ENCODE measurements at places on chromosomes 1 and 21.

DNA sequence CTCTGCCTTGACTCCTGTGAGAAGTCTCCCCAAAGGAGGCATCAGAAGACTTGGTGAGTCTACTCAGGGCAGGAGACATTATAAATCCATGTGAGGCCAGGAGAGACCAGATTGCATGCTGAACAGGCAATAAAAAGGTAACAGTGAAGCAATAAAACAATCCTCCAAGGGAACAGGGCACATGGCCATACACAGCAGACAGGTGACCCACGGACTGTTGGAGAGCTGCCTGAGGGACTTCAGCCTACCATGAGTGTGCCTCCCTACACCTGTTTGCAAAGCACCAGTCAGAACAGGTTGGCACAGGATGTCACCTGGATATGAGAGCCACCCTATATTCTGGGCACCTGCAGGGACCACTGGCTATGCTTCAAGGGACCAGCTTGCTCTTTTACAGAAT, 67.6 kb downstream of the MAB21L3 start:
- no peak for DNase-seq

DNA sequence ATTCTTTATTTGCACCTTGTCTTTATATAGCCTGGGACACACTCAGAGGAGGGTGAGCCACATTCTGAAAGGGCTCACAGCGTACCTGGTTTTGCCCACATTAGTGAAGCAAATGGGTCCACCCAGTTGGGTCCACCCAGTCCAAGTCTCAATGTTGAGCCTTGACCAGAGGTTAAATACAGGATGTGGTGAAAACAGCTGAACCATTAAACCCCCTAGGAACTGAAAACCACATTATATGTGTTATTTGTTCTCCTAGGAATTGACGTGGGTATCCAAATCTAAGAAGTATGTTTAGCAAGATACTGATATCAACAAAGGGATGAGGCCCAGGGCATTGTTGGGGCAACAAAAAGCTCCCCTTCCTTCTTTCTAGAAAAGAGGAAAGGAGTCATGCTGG, 83.8 kb downstream of the SETD4 start:
- no peak for DNase-seq

- DNase-seq = no peak
Observed at GRCh38 chr1:66294707-66295370, 239.1 kb upstream of the SGIP1 start.

DNA sequence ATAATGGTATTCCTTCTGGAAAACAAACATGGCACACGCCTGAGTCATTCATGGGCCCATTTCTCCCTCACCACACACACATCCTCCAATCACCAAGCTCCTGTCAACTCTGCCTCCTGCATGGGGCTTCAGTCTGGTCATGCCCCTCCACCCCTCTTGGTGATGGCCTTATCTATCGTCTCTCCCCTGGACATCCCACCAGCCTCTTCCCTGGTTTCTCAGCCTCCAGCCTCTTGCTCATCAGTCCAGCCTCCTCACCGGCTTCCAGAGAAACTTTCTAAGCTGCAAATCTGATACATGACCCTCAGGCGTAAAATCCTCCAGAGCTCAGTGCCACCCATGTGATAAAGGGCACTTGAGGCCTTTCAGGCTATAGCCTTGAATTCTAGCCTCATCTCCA, 243.9 kb downstream of the FOXD2 start:
- no peak for DNase-seq

Measured in activated T-helper 1 cell treated with anti-CD3 and anti-CD28 coated beads, Interleukin-2, amount 50 U/mL, for 16 hours (primary cell).